ENCODE measurements at places on chromosomes 2 and 18.
A peak's percentile ranks its signal among the peaks of the same experiment; 100 is the strongest.

GRCh38 chr2:181123798-181124231 is 143.4 kb downstream of the UBE2E3 start:
- DNase-seq = no peak

GRCh38 chr2:154130821-154131220 is 259.1 kb downstream of the GALNT13 start:
- no peak for DNase-seq

DNA sequence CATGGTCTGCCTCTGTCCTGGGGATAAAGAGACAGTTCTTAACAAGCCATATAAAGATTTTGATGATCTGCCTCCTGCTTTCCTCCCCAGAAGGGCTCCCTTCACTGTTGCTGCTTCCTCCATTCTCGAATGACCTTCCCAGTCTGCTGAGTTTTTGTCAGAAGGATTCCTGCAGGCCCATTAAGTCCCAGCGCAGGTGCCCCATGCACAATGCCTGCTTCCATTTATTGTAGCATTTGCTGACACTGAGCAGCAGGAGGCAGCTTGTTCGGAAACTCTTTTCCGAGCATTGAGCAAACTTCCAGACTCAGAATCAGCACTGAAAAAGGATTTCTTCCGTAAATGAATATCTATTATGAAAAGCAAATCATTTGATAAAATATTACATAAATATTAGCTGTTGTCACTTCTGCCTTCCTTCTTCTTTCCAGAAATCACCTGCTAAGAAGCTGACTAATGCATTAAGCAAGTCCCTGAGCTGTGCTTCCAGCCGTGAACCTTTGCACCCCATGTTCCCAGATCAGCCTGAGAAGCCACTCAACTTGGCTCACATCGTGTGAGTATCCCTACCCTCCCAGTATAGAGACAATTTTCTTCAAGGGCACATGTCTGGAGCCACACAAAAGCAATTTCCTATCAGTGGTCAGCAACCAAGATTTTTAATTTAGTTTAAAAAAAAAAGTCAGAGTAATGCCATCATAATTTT is 110.4 kb downstream of the DTNA start:
- DNase-seq = no peak

DNA sequence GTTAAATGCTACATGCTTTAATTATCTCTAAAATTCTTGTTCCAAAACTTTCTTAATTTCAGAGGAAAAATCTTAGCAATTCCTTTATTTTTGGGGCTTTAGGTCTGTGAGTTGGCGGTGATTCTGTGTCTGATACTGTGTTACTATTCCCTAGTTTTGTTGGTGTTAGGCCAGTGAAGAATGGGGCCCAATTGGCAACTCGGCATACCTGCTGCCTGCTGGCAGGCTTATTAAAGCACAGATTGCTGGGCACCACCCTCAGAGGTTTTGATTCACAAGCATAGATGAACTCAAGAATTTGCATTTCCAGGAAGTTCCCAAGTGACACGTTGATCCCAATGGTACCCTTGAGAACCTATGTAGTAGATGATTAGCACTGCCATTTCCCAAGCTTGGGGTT is 101.6 kb downstream of the OSBPL6 start:
- no peak for DNase-seq

GRCh38 chr18:41703744-41704530 is 251.1 kb upstream of the PIK3C3 start:
- no peak for DNase-seq

- no peak for DNase-seq
These were observed 87.8 kb downstream of the CALCRL start for GRCh38 chr2:187360286-187360685.

- peak; percentile 58 for DNase-seq
These were observed 54.1 kb downstream of the E2F6 start for GRCh38 chr2:11411768-11412448.

DNA sequence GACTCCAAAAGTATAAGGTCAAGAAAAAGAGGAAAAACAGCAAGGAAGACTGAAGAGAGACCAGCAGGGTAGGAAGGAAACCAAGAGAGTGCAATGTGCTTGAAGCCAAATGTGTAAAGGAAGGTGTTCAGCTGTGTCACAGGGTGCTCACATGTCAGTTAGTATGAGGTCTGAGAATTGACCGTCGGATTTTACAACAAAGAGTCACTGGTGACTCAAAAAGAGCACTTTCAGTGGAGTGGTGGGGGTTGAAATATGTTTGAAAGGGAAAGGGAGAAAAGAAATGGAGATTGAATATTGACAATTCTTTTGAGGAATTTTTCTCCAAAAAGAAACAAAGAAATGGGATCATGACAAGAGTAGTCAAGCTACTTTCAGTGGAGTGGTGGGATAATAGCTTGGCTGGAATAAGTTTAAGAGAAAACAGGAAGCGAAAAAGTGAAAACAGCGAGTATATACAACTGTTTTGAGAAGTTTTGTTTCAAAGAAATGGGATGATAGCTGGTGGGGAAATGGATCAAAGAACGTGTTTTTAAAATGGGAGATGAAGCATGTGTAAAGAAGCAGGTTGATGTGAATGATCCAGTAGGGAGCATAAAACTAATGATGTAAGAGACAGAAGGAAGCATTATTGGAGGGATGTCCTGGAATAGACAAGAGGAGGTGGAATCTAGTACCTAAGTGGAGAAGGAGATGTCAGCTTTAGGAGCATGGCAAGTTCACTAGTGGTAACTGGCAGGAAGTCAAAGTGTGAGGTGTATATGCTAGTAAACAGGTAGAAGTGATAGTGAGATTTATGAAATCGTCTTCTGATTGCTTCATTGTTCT is 3.6 kb upstream of the TSPYL6 start:
- no peak for DNase-seq

DNA sequence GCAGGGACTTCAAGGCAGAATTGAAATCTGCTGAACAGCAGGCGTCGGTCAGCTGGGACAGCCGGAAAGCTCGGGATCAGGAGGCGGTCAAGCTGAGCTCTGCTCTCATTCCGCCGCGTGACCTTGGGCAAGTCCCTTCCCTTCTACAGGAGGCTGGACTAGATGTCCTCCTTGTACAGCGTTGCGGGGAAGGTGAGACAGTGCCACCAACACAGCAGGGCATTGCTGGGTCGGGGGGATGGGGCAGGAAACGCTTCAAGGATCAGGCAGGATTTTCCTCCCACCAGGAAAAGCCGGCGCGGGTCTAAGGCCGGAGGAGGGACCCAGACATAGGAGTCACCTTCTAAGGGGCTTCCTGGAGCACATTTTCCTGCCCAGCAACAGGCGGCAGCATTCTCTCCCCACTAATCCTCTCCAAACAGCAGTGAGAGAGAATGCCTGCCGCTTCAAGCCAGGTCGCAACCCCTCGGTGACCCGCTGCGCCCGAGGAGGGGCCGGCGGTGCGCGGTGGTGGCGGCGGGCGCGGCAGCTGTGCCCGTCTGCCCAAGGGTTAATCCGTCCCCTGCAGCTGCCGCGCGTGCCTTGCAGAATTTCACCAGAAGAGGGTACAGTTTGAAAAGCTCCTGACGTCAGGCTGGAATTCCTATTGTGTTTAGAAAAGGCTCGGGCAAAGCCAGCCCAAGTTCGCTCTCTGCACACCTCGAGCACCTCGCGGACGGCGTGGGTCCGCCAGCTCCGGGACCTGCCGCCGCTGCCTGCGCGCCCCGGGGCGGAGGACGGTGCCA is at the start of gene KCNF1:
TSS of gene KCNF1 (plus strand) at position 644 of the 785 bp plus-strand sequence. CDS start 493 bp downstream, outside the sequence.
- peak; percentile 85 for DNase-seq

- no peak for DNase-seq
These were observed 22.9 kb upstream of the ASB1 start for GRCh38 chr2:238403632-238404405.

GRCh38 chr2:950080-950966 is at the start of gene SNTG2:
TSS of gene SNTG2 (plus strand) at chr2:950849. CDS start at chr2:950997, 148 bp downstream.
- peak; percentile 64 for DNase-seq

- DNase-seq = peak; percentile 22
These were observed 34.2 kb downstream of the RAB10 start for GRCh38 chr2:26067980-26068507.

DNA sequence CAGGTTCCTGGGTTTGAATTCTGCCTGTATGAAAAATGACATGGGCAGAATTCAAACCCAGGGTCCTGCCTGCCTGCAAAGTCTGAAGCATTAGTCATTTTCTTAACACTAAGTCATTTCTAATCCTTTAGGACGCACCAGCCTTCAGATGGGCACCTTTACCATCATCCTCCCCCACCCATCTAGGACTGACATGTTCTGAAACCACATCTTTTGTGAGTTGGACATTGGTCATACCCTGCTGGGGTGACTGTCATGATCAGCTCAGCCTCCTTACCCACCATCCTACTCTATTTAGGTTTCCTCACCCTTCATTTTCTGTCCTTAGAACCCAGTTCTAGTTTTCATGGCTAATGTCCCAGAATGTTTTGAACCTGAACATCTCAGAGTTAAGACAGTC is 104.9 kb downstream of the TRIB2 start:
- DNase-seq = no peak

- no peak for DNase-seq
These were observed 391.6 kb downstream of the DLGAP1 start for GRCh38 chr18:4063545-4063944.

GRCh38 chr2:176105078-176105729 is 1.9 kb upstream of the HOXD11 start:
- no peak for DNase-seq

DNA sequence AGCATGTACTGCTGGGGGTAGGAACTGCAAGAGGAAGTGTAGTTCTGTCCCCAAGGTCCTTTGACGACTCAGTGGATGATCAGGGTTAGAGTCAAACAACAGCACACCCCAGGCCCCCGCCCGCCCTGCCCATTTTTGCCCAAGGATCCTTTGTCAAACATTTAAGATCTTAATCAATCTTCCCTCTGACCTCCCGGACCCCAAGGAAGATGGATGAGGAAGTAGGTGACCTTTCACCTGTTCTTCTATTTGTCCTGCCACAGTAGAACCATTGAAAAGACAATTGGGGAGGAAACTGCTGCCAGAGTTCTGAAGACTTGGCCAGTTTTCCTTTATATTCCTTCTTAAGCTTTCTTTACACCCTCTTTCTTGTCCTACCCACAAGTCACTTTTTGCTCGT is 12.1 kb downstream of the EPHA4 start:
- no peak for DNase-seq

- DNase-seq = no peak
These were observed 939.9 kb upstream of the NXPH2 start for GRCh38 chr2:139720056-139720455.

DNA sequence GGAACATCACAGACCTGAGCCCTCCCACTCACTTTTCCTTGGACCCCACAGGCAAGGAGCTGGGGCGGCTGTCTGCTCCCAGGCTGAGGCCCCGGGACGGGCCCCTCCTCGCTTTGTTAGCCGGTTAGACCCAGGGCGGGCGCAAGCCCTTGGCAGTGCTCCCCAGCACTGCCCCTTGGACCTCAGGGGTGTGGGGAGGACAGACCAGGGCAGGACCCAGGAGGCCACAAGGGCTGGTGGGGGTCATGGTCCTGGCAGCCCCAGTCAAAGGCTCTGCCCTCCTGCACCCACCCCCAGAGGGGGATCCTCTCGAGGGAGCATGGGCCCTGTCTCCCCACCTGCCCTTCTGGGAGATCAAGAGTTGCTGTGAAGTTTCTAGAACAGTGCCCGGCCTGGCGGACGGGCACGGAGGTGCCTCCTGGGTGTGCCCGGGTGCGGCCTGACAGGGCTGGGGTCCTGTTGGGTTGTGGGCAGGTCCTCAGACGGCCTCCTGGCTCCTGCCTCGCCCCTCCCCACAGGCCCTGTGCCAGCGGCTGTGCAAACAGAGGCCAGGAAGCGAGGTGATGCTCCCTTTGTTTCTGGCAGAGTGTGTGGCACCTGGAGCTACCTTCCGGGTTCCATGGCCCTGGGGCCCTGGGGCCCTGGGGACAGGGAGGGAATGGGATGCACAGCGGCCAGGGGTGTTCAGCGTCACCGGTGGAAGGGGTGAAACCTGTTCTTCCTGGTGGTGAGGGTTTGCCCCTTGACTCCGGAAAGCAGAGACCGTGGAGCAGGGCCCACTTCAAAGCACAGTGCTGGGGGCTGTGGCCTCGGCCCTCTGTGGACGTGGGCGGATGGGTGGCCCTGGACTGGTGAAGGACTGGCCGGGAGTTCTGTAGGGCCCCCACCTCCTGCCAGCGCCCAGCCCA is 2.9 kb upstream of the GAL3ST2 start:
- DNase-seq = peak; percentile 26

- no peak for DNase-seq
These were observed 40.0 kb downstream of the HK2 start for GRCh38 chr2:74873678-74874640.

GRCh38 chr2:71872466-71873051 is 275.1 kb downstream of the CYP26B1 start:
- no peak for DNase-seq

GRCh38 chr2:140275427-140275826 is 1495.2 kb upstream of the NXPH2 start:
- no peak for DNase-seq

- no peak for DNase-seq
These were observed 2.3 kb downstream of the AGBL5 start for GRCh38 chr2:27053776-27054175.

- DNase-seq = no peak
These were observed 69.9 kb downstream of the MRO start for GRCh38 chr18:50749945-50750344.

DNA sequence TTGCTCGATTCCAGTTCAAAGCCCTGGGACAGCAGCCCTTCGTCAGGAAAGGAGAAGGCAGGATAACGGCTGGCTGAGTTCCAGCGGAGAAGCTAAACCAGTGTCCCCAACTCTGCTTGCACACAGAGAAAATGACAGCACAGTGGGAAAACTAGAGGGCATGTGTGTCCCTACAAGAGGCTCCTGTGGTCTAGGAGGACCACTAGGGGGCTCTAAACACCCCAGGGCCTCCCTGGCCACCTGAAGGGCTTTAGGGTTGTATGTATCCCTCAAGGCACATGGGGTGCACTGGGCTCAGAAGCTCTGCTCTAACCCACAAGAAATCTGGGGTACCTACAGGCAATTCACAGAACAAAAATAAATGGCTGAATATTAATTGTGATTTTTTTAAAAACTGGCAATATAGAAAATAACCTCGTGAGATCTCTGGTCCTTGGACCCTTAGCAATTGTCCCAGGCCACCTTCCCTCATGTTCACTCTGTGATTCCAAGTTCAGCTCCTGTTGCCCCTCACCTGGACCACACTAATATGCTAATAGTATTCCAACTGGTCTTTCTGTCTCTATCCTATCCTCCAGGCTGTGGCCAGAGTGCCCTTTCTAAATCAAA is 17.5 kb downstream of the STAT1 start:
- DNase-seq = peak; percentile 77

- DNase-seq = no peak
These were observed 8.6 kb downstream of the SH3BP4 start for GRCh38 chr2:234960175-234961088.

Data from D341Med (cell line).